Stimulated activated CD4-positive, alpha-beta T cell treated with anti-CD3 and anti-CD28 coated beads, Interleukin-15, amount 100 ng/mL, for 1 hour (primary cell): ENCODE measurements at places on chromosomes 4 and X.

GRCh38 chr4:16449406-16449805 lies 223.1 kb upstream of the TAPT1 start:
- no peak for DNase-seq

- DNase-seq: no peak
These were observed 219.7 kb upstream of the FGF13 start for GRCh38 chrX:138931212-138931611.

DNA sequence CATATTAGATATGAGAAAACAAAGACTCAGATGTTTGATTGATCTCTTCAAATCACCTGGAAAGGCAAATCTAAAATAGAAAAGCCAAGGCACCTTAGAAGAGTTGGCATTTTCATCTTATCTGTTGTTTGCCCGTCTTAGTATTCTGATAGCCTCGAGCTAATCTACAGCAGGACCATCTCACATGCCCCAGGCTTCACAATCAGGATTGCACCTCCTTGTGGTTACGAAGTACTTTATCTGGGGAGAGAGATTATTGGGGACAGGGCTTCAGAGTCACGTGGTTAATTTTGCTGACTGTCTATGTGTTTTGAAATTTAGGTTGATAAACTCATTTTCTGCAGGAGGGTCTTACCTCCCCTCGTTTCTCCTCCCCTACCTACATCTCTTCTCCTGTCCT lies 313.1 kb upstream of the ANXA10 start:
- DNase-seq: no peak

GRCh38 chr4:10783351-10783750 lies 98.8 kb upstream of the CLNK start:
- no peak for DNase-seq

DNA sequence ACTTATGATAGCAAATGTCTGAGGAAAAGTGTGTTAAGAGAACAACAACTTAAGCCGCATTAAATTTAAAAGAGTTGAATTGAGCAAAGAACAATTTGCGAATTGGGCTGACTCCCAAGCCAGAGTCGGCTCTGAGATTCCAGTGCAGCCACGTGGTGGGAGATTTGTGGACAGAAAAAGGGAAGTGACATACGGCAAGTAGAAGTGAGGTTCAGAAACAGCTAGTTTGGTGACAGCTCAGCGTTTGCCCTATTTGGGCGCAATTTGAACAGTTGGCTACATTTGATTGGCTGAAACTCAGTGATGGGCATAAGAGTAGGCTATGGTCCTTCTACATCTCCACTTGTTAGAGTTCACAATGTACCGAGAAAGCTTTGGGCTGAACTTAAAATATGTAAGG lies 124.0 kb downstream of the PRKX start:
- no peak for DNase-seq

GRCh38 chr4:76733068-76733771 lies 164.7 kb downstream of the SOWAHB start:
- no peak for DNase-seq

DNA sequence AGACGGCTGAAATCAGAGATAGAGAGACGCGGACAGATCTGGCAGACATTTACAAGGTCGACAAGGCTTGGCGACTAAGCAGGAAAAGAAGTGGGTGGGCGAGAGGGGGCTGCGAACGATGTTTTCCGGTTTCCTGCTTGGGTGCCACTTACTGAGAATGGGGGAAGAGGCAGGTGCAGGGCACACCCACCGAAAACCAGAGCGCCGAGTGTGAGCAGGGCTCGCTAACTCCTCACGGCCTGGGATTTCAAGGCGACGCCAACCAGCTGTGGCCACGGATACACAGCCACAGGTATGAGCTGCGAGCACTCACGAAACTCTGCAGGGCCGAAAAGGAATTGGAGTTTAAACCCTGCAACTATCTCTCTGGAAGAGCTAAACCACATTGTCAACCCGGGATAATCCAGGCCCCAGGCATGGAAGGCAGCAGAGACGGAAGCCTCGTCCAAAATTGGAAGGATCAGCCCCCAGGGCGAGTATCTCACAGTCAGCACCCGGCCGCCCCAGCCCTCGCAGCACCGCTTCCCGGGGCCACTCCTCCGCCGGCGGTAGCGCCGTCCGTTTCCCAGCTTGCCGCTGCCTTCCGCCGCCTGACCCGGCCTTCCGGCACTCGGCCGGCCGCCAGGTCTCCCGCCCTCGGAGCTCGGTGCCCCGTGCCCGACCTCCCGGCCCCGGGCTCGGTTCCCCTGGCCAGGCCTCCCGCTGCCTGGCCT lies 778 bp downstream of the CASP3 start:
- DNase-seq: peak; percentile 29

DNA sequence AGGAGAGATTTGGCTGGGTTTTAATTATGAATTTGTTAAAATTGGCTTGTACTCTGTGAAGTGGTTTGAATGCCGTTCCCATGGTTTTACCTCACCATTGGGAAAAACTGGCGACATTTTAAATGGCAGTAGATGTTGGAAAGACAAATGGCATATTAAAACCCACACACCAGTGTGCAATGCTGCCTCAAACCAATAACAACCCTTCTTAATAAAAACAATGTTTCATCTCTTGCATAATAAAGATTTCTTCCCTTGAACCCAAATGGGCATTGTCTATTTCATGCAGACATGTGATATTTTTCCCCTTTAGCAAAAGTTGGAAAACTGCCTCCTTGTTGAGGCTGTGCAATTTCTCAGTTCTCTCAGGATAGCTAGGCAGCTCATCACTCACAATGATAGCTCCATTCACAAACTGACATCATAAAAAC lies 33.7 kb downstream of the GABRB1 start:
- no peak for DNase-seq
